ENCODE measurements at places on chromosomes 7 and 10.

DNA sequence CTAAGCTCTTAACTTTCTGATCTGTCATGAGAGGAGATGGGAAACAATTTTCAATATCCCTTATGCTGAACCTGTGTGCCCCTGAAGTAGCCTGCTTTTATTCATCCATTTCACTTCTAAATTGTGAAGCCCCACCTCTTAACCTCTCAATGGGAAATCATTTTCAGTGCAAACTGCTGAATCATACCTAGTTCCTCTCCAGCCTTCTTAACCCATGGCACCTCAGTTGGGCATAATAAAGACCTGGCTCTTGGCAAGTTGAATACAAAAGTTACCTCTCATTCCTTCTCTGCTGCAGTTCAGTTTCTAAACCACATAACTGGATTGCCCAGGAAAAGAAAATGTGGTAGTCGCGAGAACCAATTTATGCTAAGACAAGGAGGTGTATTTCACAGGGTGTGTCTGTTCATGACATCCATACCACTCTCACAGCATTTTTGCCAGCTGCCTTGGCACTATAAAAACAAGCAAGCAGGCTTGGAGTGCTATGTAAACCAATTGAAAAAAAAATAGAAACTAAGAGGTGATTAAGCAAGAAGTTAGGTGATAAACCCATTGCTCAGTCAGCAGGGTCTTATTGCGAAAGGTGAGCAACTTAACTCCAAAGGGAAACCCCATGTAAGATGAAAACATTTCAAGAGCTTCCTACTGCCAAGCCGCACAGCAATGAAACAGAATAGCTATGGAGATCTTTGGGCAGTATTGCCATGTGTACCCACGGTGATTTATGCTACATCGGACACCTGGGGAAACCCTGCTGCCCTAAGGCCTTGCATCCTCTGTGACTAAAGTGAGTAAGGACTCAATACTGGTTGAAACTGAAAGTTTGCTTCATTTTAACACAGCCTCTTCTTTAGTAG is 57.0 kb upstream of the DKK1 start:
- no peak for DNase-seq

DNA sequence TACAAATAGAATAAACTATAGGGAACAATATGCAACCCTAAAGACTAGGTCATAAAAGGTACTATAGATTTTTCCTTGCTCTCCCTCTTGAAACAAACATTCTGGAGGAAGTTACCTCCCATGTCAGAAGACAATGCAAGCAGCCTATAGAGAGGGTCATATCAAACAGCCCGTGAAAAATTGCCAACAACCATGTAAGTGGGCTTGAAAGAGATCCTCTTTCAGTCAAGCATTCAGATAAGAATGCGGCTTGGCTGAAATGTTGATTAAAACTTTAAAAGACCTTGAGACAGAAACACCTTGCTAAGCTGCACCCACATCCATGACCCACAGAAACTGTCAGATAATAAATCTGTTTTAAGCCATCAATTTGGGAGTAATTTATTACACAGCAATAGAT is 526.6 kb upstream of the GHITM start:
- DNase-seq: no peak

GRCh38 chr10:22427101-22427500 is 81.8 kb downstream of the SPAG6 start:
- no peak for DNase-seq

- DNase-seq: no peak
Observed at GRCh38 chr10:35979116-35979515, 337.0 kb upstream of the FZD8 start.

GRCh38 chr10:45461034-45461433 is 87.0 kb downstream of the ALOX5 start:
- no peak for DNase-seq

DNA sequence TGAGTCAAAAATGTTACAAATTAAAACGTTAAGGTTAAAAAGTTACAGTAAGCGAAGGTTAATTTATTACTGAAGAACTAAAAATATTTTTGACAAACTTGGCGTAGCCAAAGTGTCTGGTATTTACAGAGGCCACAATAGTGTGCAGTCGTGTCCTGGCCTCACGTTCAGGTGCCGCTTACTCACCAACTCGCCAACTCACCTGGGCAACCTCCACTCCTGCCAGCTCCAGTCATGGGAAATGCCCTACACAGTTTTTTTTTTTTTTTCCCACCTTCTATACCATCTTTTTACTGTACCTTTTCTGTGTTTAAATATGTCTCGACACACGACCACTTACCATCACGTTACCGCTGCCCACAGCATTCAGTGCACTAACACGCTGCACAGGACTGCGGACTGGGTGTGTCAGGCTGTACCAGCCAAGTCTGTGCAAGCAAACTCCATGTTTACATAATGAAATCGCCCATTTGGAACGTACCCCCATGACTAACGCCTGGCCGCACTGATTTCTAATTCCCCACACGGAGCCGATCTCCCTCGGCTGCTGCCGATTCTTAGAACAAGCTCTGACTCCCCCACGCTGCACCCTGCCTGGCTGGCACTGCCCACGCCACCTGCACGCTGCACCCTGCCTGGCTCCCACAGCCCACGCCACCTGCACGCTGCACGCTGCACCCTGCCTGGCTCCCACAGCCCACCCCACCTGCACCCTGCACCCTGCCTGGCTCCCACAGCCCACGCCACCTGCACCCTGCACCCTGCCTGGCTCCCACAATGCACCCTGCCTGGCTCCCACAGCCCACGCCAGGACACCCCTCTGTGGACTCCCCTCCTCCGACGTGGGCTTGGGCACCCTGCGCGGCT is 203.1 kb downstream of the ZMYND11 start:
- DNase-seq: no peak

DNA sequence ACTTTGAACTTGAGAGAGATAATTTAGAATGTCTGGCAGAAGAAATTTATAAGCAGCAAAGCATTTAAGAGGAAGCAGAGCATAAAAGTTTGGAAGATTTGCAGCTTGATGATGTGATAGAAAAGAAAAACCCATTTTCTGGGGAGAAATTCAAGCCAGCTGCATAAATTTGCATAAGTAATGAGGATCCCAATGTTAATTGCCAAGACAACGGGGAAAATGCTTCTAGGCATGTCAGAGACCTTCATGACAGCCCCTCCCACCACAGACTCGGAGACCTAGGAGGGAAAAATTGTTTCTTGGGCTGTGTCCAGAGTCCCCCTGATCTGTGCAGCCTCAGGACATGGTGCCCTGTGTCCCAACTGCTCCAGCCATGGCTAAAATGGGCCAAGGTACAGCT is 263.6 kb upstream of the POT1 start:
- DNase-seq: no peak

- DNase-seq: no peak
Observed at GRCh38 chr7:95394370-95394769, 1.8 kb downstream of the PON3 start.
